ENCODE measurements at places on chromosomes 16 and 17.

GRCh38 chr17:63370696-63371095, 75.4 kb downstream of the CYB561 start:
- no peak for DNase-seq

DNA sequence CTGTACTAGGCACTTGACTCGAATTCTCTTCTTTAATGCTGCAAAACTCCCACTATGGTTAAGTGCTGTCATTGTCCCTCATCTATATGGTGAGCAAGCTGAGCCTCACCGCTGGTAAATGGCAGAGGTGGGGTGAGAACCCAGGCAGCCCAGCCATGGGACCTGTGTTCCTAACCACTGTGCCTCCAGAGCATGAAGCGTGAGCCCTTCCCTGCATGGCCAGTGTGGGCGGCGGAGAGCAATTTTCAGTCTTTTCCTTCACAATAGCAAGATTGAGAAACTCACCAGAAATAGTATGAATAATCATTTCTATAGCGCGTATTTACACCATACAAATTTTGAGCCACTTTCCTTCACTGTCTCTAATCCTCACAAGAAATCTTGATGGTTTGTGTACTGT, 9.2 kb downstream of the BFAR start:
- no peak for DNase-seq

DNA sequence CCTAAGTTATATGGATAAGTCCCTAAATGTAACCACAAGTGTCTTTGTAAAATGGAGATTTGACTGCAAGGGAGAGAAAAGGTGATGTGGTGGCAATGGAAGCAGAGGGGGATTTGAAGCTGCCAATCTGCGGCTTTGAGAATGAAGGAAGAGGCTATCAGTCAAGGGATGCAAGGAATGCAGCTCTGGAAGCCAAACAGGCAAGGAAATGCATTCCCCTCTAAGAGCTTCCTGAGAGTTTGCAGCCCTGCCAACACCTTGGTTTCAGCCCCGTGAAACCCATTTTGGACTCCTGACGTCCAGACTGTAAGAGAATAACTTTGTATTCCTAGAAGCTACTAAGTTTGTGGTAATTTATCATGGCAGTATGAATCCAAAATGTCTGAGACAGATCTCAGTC, 167.3 kb upstream of the MPHOSPH6 start:
- no peak for DNase-seq

DNA sequence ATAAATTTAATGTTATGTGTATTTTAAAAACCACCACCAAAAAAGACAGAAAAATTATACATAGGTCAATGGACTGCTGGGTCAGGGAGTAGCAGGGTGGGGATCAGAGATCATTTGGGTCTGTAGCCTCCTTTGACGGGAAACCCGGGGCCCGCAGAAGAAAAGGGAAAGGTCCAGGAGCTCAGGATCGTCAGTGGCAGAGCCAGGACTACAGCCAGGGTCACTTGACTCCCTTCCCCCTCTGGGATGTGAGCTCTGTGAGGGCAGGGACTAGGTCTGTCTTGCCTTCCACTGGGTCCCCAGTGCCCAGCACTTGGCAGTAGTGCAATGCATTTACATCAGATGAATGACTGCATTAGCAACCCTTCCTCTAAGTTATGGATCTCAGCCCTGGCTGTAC, 62.1 kb downstream of the TOM1L2 start:
- no peak for DNase-seq

GRCh38 chr17:27579304-27579703, 51.7 kb upstream of the LGALS9 start:
- DNase-seq, result no peak

- DNase-seq, result no peak
Measured at GRCh38 chr17:4978726-4979125, 8.7 kb downstream of the CAMTA2 start.
